ENCODE measurements at places on chromosomes 2 and 18. TPM values are rescaled to one million over a fixed set of nuclear protein-coding genes. Genes with fewer than 3 reads are reported as not detected.

Gene CYP26B1
- total RNA-seq, result 0.48 TPM

Gene USP37
- 46.0 TPM for total RNA-seq

Gene PARD3B
- 27.7 TPM for total RNA-seq

Gene PRLH
- total RNA-seq, result not detected

Gene ELAC1
- total RNA-seq, result 15.2 TPM

Gene PID1
- total RNA-seq, result 29.1 TPM

Gene HOXD13
- 4.8 TPM for total RNA-seq

Gene PROKR1
- total RNA-seq, result 0.72 TPM

Gene POTEJ
- 0.24 TPM for total RNA-seq

Gene LOXHD1
- total RNA-seq, result not detected

Gene NGEF
- total RNA-seq, result 1.2 TPM

Gene LOXL3
- 68.1 TPM for total RNA-seq

Gene PUS10
- 27.9 TPM for total RNA-seq

Gene EDAR
- 1.2 TPM for total RNA-seq

Gene GCG
- total RNA-seq, result 2.4 TPM

Gene LRRC30
- total RNA-seq, result 3.4 TPM

Gene GALR1
- 3.6 TPM for total RNA-seq

Gene CELF4
- 5.3 TPM for total RNA-seq

Gene ADAM23
- 3.4 TPM for total RNA-seq

Gene C2orf66
- total RNA-seq, result 0.48 TPM

Gene DCTN1
- 49.8 TPM for total RNA-seq

Gene REL
- total RNA-seq, result 13.2 TPM

Gene POTEI
- 0.96 TPM for total RNA-seq

Gene ACOXL
- total RNA-seq, result 6.0 TPM

Gene UCN
- 1.4 TPM for total RNA-seq

Gene FAM237A
- not detected for total RNA-seq

Gene ASIC4
- 0.96 TPM for total RNA-seq

Gene GLI2
- 2.2 TPM for total RNA-seq

Gene KCNS3
- 2.9 TPM for total RNA-seq

Gene MBD2
- 13.5 TPM for total RNA-seq

Gene SFT2D3
- 7.0 TPM for total RNA-seq

Gene CDK15
- total RNA-seq, result 6.7 TPM

Gene LRPPRC
- 84.7 TPM for total RNA-seq

Gene CPO
- not detected for total RNA-seq

Gene PPP1R1C
- total RNA-seq, result 23.4 TPM

Gene C1QL2
- 0.48 TPM for total RNA-seq

Gene SLC38A11
- 9.9 TPM for total RNA-seq

Gene DUSP19
- 16.4 TPM for total RNA-seq

Gene XIRP2
- 14.7 TPM for total RNA-seq

Gene POMC
- 0.72 TPM for total RNA-seq

Gene GPR155
- 9.9 TPM for total RNA-seq

Gene SCN9A
- total RNA-seq, result 8.2 TPM

Gene ARHGAP28
- 41.2 TPM for total RNA-seq

Gene RGPD5
- total RNA-seq, result 42.1 TPM

Gene ACTG2
- 896 TPM for total RNA-seq

Gene AQP12B
- total RNA-seq, result 0.96 TPM
